ENCODE measurements at places on chromosomes 4 and X.

DNA sequence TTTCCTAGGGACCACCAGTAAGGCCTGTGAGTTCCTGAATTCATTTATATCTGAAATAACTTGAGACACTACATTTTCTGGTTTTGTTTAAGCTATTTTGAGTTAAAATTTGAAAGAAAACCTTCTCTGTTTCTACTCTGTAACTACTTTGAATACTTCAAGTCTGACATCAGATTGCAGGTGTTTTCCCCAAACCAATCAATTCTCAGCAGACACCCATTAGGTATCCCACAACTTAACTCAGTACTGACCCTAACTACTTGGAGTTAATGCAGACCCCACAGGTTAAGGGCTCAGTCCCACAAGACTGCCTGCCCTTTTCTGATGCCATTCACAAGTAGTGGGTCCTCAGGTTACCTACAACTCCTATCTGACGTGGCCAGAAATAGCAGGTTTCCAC, 1100.0 kb upstream of the SLIT2 start:
- DNase-seq, result no peak

DNA sequence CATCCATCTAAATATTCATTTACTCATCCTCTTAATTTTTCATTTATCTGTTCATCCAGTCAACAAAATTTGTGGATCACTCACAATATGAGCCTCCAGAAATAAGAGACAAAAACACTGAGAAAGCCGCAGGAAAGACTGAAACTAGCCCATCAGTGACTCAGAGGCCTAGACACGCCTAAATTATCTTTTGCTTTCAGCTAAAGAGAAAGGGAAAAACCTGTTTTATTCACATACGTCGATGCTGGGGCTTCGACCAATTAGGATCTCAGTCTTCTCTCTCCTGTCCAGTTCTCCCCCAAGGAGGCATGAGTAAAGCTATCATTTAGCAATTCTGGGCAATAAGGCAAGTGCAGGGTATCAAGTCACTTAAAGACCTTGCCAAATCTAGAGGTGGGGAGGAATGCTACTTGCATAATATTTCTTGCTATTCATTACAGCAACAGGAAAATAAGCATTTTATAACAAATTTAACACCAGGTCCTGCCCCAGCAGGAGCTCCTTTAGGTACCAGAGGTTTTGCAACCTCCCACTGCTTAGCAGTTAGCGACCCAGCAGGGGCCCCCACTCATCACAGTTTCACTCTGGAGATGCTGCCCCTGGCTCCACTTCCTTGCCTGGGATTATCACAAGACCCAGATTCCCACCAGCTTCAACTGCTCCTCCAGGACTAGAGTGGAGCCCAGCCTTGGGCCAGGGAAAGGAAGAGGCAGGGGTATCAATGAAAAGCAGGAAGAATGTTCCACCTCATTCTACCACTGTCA, 30.1 kb upstream of the TMEM154 start:
- DNase-seq, result no peak

- no peak for DNase-seq
Observed at GRCh38 chrX:129472116-129472515, 51.2 kb downstream of the SMARCA1 start.

- no peak for DNase-seq
Observed at GRCh38 chr4:184824776-184825084, 1.0 kb downstream of the ACSL1 start.

GRCh38 chr4:138177278-138177968, 64.7 kb downstream of the SLC7A11 start:
- DNase-seq, result no peak

- no peak for DNase-seq
Observed at GRCh38 chr4:155047755-155048154, 160.7 kb upstream of the NPY2R start.

- no peak for DNase-seq
Observed at GRCh38 chr4:88573995-88574394, 18.3 kb upstream of the HERC3 start.

- no peak for DNase-seq
Observed at GRCh38 chr4:89300060-89300459, 7.5 kb downstream of the GPRIN3 start.

DNA sequence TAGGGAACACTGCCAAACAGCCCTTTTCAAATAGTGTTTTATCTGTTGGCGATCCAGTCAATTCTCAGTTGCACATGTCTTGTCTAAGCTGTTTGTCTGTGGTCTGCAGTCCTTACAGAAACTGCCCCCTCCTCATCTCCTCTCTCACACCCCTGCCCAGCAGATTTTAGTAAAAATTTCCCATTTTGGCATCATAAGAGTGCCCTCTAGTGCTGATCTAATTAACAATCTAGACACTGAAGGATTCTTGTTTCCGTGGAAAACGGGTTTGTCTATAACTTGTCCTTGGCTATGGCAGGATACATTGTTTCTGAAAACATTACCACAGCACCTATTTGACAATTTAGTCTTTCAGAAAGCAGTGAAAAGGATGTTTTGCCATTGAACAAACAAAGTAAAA, 227.2 kb upstream of the MBNL3 start:
- no peak for DNase-seq

DNA sequence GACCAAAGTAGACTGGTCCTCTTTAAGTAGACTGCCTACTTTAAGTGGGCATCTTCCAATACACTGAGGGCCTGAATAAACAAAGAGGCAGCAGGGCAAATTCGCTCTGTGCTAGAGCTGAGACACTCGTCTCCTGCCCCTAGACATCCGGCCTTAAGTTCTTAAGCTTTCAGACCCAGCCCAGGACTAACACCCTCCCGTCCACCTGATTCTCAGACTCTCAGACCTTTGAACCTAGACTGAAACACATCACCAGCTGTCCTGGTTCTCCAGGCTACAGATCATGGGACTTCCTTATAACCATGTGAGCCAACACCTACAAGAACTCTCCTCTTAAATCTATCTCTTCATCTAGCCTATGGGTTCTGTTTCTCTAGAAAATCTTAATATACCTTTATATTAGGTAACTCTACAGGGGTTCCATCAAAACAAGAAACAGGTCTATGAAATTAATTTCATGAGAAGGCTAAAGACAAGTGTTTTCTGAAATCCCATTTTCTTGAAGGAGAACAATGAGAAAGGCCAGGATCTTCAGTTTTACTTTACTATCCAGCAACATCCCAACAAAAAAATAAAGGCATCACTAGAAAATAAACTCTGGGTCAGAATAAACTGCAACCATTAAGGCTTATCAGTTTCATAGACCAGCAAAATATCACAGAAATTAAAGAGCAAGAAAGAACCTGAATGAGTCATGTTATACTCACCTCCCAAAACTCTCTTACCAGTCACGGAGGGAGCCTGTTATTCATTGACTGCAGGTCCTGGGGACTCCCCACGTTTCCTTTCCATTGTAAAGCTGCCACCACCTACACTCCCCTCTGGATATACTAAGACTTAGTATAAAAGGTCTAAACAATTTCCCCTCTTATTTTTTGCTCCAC, 14.8 kb downstream of the ADGRA3 start:
- DNase-seq, result no peak

- no peak for DNase-seq
Observed at GRCh38 chr4:80295826-80296225, 29.4 kb downstream of the FGF5 start.

- DNase-seq, result no peak
Observed at GRCh38 chrX:125810856-125811255, 355.2 kb downstream of the DCAF12L2 start.

DNA sequence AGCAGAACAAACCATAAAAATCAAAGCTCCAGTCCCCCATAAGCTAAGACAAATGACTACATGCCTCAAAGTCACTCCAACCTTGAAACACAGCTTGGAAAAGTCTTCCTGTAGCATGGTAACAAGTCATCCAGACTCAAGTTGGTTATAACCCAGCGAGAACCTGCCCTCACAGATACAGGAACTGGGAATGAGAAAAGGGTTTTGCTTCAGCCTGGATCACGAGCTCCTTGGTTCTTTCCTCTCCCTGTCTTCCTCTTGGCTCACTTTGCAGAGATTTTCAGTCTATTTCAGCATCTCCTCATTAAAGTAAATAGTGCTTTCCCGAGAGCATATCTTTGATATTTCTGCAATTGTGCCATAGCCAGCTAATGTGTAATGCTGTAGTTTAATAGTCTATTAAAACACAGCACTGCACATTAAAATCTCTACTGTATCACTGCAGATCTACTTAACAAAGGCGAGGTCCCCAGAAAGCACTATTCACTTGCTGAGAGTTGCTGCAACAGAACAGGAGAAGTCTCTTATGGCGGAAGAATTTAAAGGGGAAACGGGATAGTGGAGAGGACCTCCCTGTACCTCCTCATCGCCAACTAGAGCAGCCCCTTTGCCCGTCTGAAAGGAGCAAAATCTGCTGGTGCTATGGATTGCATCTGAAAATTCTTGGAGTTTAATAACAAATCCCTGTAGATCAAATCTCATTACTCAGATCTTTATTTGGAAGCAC, 249.3 kb upstream of the GATB start:
- DNase-seq, result no peak

- no peak for DNase-seq
Observed at GRCh38 chr4:87399148-87399547, 8.2 kb upstream of the HSD17B11 start.

- no peak for DNase-seq
Observed at GRCh38 chrX:11733614-11734013, 24.4 kb upstream of the MSL3 start.

GRCh38 chrX:97482666-97483300, 599.1 kb downstream of the RPA4 start:
- DNase-seq, result no peak

DNA sequence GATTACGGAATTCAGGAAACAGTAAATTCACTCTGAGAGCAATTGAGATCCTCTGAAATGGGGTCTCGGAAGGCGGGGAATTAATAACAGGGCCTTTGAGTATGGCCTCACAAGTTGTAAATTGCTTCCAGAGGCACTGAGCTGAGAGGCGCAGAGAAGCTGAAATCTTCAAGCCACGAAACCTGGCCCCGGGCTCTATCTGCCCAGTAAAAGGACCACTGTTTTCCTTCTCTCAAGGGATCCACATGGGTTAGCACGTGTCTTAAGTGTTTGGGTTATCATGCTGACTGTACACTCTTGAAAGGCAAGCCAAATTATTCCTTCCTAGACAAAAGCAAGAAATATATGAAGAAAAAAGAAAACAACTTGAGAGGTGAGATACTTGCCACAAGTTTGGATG, 1012.9 kb upstream of the FTHL17 start:
- no peak for DNase-seq

- DNase-seq, result no peak
Observed at GRCh38 chrX:74286950-74287740, 16.8 kb upstream of the ZCCHC13 start.

DNA sequence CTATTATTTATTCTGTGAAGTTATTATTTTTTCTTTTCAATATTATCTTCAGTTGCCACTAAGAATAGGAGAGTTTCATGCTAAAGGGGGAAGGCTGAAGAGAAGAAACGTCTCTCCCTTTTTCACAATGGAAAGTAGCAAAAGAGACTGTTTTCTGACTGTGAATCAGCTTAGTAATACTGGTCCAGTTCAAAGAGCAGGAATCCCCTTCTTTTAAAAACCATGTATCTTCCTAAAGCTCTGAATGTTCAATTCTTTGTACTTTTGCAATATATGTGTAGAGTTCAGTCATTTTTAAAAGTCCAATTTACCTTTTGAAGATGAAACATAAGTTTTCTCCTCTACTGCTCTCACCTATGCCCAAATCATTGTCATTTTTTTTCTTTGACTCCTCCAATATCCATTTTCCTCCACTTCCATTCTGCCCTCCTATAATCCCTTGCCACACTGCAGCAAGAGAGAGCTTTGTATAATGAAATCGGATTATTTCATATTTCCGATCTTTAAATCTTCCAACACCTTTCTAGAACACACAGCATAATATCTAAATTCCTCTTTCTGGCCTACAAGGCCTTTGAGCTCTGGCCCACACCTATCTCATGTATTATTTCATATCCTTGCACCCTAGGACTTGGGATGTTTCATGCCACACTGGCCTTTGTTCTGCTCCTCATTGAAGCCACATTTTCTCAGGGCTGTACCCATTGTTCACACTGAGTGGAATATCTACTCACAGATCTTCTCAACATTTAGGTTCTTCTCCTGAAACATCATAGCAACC, 195.3 kb downstream of the CAMK2D start:
- no peak for DNase-seq

- no peak for DNase-seq
Observed at GRCh38 chr4:58453956-58454355, 1343.8 kb upstream of the IGFBP7 start.

DNA sequence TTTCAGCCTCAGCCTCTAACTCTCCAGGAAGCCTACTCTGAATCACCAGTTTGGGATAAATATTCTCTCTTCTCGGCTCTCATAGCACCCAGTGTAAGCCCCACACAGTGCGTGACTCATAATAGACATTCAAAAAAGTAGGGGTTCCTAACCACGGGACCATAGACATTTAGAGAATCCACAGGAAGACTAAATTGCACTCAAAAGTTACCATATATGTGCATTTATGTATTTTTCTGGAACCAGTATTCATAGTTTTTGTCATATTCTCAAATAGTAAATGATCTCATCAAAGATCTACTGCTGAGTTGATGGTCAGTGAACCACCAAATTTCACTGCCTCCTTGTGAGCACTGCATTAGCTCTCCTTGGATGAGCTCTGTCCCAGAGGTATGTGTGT, 625.7 kb downstream of the SMARCA1 start:
- no peak for DNase-seq

DNA sequence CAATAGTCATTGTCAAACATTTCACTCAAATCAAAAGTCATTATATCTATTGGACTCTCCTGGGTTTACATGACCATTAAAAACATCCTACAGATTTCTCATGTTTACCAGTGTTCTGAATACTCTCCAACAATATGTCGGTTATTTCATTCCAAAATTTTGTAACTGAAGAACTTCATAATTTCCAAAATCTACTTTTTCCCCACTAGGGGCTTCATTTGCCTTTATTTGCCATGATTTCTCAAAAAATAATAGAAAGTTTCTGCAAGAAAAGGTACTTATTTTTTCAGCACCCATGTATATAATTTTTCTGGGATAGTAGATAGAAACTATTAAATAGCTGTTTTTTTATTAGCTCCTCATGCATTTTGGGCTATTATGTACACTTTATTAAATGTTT, 49.0 kb downstream of the PRDM5 start:
- DNase-seq, result no peak

- no peak for DNase-seq
Observed at GRCh38 chr4:15348695-15349094, 79.1 kb upstream of the C1QTNF7 start.

DNA sequence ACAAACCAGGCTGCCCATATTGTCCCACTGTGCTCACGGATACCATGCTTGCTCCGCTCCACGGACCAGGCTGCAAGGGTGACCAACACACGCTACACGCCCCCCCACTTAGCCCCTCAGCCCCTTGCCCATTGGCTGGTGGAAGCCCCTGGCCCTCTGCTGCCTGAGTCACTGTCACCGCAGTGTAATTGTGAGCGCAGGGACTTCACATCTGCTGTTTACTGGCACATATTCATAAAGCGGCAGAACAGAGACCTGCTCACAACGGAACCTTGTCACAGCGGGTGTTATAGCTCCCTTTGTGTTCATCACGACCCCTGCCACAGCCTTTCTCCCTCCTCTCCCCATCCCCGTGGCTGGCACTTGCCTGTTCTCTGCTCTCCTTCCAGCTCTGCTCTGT, 83.7 kb downstream of the PSAPL1 start:
- DNase-seq, result no peak

Data from activated naive CD8-positive, alpha-beta T cell treated with anti-CD3 and anti-CD28 coated beads, Interleukin-2, amount 50 U/mL, for 16 hours (primary cell).